Stimulated activated CD8-positive, alpha-beta memory T cell treated with anti-CD3 and anti-CD28 coated beads, Interleukin-4, amount 100 ng/mL, for 1 hour (primary cell): ENCODE measurements at places on chromosomes 7 and 10.

DNA sequence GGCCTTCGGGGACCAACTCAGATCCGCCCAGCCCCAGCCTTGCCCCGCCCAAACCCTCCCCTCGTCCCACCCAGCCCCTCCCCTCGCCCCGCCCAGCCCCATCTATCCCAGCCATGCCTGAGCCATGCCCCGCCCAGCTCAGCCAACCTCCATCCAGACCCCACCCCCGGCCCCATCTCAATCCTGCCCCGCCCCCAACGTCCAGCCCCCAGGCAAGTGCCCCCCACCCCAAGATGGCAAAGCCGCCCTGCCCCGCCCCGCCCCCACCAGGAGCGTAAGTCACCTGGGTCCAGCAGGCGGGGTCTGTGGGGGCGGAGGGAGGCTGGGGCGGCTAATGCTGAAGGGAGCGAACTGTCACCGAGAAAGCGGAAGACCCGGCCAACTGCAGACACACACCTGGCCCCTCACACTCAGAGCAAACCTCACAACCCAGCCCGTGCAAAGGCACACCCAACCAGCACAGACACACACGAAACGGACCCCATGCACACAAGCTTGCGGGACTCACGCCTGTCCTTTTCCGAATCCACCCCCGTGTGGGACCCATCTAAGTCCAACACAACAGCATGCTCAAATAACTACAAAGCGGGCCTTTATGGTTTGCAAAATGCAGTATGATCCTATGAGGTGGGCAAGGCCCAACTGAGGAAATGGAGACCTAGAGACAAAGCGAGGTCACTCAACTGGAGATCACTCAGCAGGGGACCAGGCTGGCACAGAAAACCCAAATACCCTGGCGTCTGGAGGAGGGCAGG is 11.5 kb upstream of the OGA start:
- no peak for DNase-seq

GRCh38 chr10:88064608-88065382 is 201.4 kb downstream of the PTEN start:
- no peak for DNase-seq

DNA sequence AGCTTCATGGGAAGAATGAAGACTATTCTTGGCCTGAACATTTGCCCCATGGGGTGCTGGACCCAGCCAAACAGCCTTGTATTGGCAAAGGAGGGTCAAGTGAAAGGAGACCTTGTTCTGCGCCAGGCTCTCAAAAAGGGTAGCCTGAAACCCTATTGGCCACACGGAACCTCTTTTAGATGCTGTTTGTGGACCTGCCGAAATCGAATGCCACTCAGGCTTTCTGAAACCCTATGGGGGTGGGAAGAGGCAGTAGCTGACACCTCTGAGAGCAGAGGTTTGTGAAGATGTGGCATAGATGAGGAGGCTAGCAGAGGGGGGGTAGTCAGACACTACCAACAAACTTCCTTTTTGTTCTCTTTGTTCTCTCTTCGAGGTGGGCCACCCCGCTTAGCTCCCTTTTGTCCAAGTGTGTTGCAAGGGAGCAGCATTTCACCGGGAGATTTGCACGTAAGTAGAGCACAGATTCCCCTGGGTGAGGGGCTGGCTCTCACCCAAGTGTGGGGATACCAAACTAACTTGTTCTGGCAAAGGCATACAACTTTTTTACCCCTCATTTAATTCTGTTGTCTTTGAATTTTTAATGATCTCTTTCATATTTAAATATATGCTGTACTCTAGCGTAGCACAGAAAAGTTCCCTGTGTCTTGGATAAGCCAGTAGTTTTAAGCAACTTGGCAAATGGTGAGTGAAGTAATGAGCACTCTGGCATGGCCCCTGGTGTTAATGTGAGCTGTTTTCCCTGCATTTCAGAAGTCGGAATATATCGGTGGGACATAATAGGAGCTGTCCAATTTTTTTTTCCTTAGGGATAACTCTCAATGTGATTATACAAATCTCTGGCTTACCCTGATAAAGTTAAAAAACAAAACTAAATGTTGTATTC is 107.7 kb downstream of the SEPTIN7 start:
- DNase-seq = no peak

- no peak for DNase-seq
These were observed 288.4 kb downstream of the KCNMA1 start for GRCh38 chr10:77349226-77349625.

GRCh38 chr7:82443036-82443546 is 486 bp downstream of the CACNA2D1 start:
- DNase-seq = no peak

DNA sequence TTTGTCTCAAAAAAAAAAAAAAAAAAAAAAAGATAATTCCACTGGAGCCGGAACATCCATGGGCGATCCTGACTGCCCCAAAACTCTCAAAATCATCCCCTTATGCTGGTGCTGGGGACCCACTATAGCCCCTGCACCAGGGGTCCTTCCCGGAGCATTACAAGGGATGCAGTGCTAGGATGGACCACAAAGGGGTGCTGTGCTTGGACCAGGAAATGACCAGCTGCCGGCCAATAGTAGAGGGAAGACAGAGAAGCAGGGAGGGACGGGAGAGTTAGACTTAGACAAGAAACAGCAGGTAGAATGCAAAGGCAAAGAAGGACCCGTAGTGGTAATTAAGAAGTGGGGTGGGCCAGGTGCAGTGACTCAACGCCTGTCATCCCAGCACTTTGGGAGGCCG is 40.5 kb downstream of the RCC1L start:
- no peak for DNase-seq

- no peak for DNase-seq
These were observed 85.9 kb downstream of the UBE3C start for GRCh38 chr7:157224627-157225026.
